T-helper 2 cell treated with Interferon-gamma antibody and Interleukin-4, amounts not matched to agents 5 μg/mL and 100 μg/mL, for 36 hours (primary cell): ENCODE measurements at places on chromosomes 2 and 18.

DNA sequence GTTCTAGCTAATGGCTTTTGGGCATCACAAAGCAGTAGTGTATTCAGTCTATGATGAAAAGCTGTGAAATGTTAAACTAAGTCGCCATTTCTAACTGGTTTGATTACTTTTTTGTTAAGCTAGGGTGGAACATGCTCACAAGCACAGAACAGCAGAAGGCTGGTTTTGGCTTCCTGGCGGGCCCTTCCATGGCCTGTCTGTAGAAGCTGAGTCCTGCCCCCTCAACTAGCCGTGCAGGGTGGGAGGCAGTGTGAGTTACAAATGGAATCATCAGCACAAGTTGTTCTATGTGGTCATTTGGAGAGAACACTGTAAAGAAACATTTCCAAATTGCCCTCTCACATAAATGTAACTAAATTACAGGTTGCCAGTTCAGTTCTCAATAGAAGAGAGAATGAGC lies 290.8 kb downstream of the ALPK2 start:
- H3K4me3 ChIP-seq = no peak overlapping the region
- H3K4me1 ChIP-seq = no peaks in the 10 kb centered on the region
- no peaks in the 10 kb centered on the region for H3K27me3 ChIP-seq
- H3K36me3 ChIP-seq = no peaks in the 10 kb centered on the region
- no peak for DNase-seq
- H3K27ac ChIP-seq = no peak overlapping the region

DNA sequence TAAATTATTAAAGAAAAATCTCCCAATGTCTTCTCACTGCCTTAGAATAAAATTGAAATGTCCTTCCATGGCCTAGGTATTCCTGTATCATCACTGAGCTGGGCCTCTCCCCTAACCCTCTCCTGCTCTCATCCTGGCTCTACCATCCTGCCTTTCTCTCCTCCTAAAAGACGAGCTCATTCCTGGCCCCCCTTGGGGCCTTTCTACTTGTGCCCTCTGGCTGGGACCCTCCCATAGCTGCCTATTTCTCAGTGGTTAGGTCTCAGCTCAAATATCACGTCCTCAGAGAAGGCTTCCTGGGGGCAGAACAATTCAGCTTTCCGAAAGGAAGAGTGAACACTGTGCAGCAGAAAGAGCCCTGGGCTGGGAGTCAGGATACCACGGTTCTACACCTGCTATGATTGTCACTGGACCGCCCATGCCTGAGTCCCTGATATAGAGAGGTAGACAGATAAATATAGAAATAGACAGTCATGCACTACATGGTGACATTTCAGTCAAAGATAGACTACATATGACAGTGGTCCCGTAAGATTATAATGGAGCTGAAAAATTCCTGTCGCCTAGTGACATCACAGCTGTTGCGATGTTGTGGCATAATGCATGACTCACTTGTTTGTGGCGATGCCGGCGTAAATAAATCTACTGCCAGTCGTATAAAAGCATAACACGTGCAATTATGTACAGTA lies 9.4 kb downstream of the DNPEP start:
- H3K36me3 ChIP-seq = peaks cover 20% of the 10 kb centered on the region
- H3K27ac ChIP-seq = no peak overlapping the region
- no peaks in the 10 kb centered on the region for H3K4me1 ChIP-seq
- H3K27me3 ChIP-seq = no peaks in the 10 kb centered on the region

GRCh38 chr2:181036848-181037603 lies 56.6 kb downstream of the UBE2E3 start:
- peaks cover 2% of the 10 kb centered on the region for H3K36me3 ChIP-seq
- no peaks in the 10 kb centered on the region for H3K27me3 ChIP-seq
- peak overlapping the region; percentile 2 for H3K4me3 ChIP-seq
- peak; percentile 21 for DNase-seq

GRCh38 chr2:1484131-1484884 lies 71.0 kb downstream of the TPO start:
- H3K4me1 ChIP-seq = no peaks in the 10 kb centered on the region
- no peaks in the 10 kb centered on the region for H3K27me3 ChIP-seq
- no peak overlapping the region for H3K4me3 ChIP-seq
- DNase-seq = no peak
- no peaks in the 10 kb centered on the region for H3K36me3 ChIP-seq

GRCh38 chr18:63963615-63964256 lies 6.1 kb upstream of the SERPINB8 start:
- no peaks in the 10 kb centered on the region for H3K27me3 ChIP-seq
- peaks cover 2% of the 10 kb centered on the region for H3K4me1 ChIP-seq
- no peak overlapping the region for H3K27ac ChIP-seq

- H3K4me1 ChIP-seq = no peaks in the 10 kb centered on the region
- no peaks in the 10 kb centered on the region for H3K36me3 ChIP-seq
- H3K4me3 ChIP-seq = no peak overlapping the region
- H3K27me3 ChIP-seq = peaks cover 46% of the 10 kb centered on the region
These were observed 4.6 kb upstream of the MLPH start for GRCh38 chr2:237482485-237482884.

GRCh38 chr18:79494936-79495335 lies 99.2 kb downstream of the NFATC1 start:
- H3K4me3 ChIP-seq = no peak overlapping the region
- H3K4me1 ChIP-seq = peaks cover 9% of the 10 kb centered on the region
- peaks cover 54% of the 10 kb centered on the region for H3K36me3 ChIP-seq
- DNase-seq = no peak
- H3K27me3 ChIP-seq = no peaks in the 10 kb centered on the region

DNA sequence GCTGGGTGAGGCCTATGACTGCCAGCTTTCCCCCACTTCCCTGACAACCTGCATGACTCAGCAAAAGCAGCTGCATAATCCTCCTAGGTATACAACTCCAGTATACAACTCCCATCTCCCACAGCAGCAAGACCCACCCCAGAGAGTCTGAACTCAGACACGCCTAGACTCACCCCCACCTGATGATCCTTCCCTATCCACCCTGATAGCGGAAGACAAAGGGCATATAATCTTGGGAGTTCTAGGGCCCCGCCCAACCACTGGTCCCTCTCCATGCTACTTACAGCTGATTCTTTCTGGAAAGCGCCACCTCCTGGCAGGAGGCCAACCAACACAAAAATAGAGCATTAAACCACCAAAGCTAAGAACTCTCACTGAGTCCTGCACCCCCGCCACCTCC lies 296.5 kb downstream of the DCC start:
- no peaks in the 10 kb centered on the region for H3K27me3 ChIP-seq
- H3K27ac ChIP-seq = no peak overlapping the region
- no peak overlapping the region for H3K4me3 ChIP-seq
- no peak for DNase-seq
